ENCODE measurements at places on chromosomes 1 and 21.

DNA sequence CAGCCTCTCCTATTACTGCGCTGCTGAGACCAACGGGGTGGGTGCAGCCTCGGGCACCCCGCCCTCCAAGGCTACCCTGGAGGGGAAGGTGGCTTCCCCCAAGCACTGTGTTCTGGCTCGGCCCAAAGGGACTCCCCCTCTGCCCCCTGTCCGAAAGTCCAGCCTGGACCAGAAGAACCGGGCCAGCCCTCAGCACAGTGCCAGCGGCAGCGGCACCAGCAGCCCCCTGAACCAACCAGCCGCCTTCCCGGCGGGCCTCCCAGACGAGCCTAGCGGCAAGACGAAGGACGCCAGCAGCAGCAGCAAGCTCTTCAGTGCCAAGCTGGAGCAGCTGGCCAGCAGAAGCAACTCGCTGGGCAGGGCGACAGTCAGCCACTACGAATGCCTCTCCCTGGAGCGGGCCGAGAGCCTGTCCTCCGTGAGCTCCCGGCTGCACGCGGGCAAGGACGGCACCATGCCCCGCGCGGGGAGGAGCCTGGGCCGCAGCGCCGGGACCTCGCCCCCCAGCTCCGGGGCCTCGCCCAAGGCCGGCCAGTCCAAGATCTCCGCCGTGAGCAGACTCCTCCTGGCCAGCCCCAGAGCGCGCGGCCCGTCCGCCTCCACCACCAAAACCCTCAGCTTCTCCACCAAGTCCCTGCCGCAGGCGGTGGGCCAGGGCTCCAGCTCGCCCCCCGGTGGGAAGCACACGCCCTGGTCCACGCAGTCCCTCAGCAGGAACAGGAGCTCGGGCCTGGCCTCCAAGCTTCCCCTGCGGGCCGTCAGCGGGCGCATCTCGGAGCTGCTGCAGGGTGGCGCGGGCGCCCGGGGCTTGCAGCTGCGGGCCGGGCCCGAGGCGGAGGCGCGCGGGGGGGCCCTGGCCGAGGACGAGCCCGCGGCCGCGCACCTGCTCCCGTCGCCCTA is 533.1 kb downstream of the KIF26B start:
- peak; percentile 6 for DNase-seq

- DNase-seq: no peak
These were observed 47.0 kb downstream of the C1orf198 start for GRCh38 chr1:230821346-230821745.

GRCh38 chr1:17451731-17452130 is 12.3 kb upstream of the RCC2 start:
- DNase-seq: no peak

GRCh38 chr1:30185313-30185712 is 538.1 kb downstream of the MATN1 start:
- no peak for DNase-seq

- DNase-seq: peak; percentile 46
These were observed 29.1 kb upstream of the IGSF5 start for GRCh38 chr21:39715804-39716397.

DNA sequence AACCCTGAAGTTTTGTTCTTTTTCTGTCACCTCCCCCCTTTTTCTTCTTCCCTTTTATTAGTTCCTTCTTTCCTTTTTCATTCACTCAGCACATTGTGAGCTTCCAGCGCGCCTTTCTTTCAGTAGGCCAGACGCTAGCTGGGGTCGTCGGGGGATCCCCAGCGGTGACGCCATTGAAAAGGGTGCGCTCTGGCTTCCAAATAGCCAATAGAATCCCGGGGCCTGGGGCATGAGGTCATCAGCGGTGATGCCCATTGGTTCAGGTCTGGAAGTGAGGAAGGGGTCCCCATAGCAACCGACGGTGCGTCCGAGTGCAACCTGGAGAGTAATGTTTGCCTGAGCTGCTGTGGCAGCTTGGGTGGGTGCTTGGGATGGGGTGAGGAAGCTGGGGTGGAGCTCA is 6.9 kb upstream of the EFNA3 start:
- no peak for DNase-seq

GRCh38 chr1:239516579-239516978 is 130.2 kb downstream of the CHRM3 start:
- no peak for DNase-seq

- peak; percentile 38 for DNase-seq
These were observed at the start of gene WNT4 for GRCh38 chr1:22143065-22144033. TSS of gene WNT4 (minus strand) at chr1:22143097. CDS start at chr1:22142922, 175 bp downstream.

GRCh38 chr1:209354111-209354839 is 229.2 kb upstream of the CAMK1G start:
- peak; percentile 83 for DNase-seq
